ENCODE measurements at places on chromosomes 5 and 9.
A peak's percentile ranks its signal among the peaks of the same experiment; 100 is the strongest.

- DNase-seq, result peak; percentile 88
These were observed 3.9 kb downstream of the CCDC183 start for GRCh38 chr9:136799854-136800657.

GRCh38 chr5:10546186-10546585 lies 17.7 kb upstream of the ANKRD33B start:
- DNase-seq, result no peak

- DNase-seq, result no peak
These were observed 6.9 kb upstream of the TRMT10B start for GRCh38 chr9:37746448-37747270.

GRCh38 chr5:37837414-37838032 lies 2.3 kb downstream of the GDNF start:
- DNase-seq, result no peak

- no peak for DNase-seq
These were observed 20.9 kb downstream of the SLC6A18 start for GRCh38 chr5:1245905-1246576.

GRCh38 chr9:893843-894420 lies 52.4 kb downstream of the DMRT1 start:
- peak; percentile 6 for DNase-seq

DNA sequence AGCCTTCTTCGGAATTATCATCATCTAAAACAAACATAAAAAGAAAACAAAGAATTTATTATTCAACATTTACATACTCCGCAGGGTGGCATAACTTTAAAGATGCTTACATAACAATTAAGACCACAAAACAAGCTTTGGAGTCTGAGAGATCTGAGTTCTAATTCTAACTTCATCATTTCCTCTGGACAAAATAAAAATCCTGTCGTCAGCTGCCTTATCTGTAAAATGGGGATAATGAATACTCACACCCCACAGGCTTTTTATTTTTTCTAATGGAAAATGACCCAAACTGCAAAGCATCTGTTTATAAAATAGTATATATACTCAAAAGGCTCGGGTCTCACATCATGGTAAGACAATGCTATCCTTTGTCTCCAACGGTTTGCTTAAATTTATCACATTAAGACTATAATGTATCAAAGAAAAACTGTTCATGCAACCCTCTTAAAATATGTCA lies 4.3 kb downstream of the ARRDC3 start:
- no peak for DNase-seq

GRCh38 chr5:77223653-77224052 lies 13.2 kb downstream of the PDE8B start:
- DNase-seq, result no peak

GRCh38 chr5:65808251-65808741 lies 86.3 kb downstream of the NLN start:
- DNase-seq, result no peak

DNA sequence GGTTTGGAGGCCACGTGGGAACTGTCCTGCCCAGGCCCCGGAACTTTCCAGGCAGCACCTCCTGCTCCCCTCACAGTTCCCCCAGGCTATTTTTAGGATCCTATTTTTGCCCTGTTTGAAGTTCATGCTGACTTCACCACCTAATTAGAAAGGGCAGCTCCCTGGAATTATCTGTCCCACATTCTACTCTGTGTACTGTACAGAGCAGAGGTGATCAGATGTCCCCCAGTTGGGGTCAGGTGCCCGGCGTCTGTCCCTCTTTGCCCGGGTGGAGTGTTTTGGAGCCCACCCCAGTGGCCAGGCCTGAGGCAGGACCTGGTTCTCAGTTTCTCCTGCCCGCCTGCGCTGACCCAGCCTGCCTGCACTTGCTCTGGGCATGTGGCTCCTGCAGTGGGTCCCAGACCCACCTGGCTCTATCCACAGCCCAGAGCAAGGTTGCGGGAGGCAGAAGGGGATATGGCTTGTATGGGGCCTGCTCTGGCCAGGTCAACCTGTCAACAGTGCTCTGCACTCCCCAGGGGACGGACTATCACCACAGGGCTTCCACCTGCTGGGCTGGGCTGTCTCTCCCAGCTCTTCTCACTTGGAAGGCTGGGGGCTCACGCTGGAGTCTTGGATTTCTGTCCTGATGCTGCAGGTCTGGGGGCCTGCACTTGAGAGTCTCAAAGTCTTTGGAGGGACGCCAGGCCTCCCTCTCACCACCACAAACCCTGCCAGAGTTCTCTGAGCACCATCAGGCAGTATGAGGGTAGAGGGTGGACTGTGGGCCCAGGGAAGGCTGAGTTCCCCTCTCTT lies 268.3 kb downstream of the GADD45G start:
- DNase-seq, result no peak

DNA sequence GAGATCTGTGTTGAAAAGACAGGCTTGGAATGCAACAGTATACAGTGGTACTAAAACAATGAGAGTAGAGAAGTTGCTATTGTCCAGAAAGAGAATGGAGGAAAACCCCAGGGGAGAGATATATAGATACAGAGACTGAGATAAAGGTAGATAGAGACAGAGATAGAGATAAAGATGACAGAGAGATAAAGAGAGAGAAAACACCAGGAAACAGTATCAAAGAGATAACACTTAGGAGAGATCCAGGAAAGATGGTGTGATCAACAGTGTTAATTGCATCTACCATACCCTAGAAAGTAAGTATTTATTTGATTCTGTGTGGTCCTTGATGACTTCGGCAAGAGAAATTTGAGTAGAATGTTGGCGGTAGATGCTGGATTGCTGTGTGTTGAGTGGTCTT lies 461.8 kb upstream of the RIOK2 start:
- DNase-seq, result no peak

GRCh38 chr9:811106-811531 lies 30.4 kb upstream of the DMRT1 start:
- no peak for DNase-seq

DNA sequence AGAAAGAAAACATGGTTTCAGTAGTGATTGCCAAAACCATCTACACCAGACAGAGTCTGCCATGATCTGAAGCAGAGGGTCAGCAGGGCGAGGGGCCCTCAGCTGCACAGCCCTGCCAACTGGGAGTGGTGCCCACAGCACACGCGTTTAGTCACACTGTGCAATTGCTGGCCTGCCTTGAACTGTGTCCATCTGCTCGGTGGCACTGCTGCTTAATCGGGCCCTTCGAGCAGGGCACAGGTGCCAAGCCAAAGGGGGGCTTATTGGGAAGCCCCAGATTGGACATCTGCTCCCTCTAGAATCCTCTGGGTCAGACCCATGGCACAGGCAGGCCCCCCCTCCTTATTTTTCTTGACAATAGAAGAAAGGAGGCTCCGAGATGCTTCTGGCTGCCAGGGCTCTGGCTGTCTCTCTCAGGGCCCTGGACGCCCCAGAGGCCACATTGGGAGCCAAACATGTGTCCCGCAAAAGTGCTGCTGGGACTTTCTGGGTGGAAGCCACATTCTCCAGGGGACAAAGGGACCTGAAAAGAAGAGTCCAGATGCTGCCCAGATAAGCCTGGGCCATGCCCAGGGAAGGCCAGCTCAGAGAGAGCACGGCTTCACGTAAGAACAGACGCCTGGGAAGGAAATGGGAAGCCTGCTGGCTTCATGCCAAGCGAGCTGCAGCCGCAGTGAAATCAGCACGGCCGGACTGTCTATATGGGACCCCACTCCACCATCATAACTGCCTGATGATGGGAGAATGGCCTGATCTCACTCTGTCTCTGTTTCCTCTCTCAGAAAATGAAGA lies 349.2 kb downstream of the GADD45G start:
- no peak for DNase-seq

- no peak for DNase-seq
These were observed 317.1 kb upstream of the CLINT1 start for GRCh38 chr5:158175934-158176481.

GRCh38 chr5:6711409-6712141 lies 1.7 kb upstream of the TENT4A start:
- DNase-seq, result no peak

DNA sequence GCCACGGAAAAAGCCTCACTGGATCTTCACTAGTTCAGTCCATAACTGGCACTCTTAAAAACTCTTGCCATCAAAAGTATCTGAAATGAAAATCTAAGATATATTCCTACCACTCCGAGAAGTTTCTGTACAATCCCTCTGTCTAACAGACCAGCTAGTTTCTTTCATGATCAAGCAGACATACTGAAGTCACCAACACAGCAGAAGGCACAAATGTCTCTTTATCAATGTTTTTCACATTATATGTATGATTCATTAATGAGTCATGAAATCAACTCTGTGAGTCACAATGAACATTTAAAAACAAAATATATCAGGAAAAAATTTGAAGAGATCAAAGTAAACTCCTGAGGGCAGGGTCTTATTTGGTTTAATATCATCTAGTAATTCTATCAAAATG lies 50.8 kb downstream of the F2R start:
- no peak for DNase-seq

DNA sequence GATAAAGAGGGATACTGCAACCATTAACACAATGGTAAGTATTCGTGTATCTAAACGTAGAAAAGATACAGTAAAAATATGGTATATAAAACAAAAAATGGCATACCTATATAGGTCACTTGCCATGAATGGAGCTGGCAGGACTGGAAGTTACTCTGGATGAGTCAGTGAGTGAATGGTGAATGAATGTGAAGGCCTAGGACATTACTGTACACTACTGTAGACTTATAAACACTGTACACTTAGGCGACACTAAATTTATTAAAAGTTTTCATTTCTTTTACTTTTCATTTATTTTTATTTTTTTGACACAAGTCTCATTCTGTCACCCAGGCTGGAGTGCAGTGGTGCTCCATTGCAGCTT lies 14.1 kb downstream of the TDRD7 start:
- no peak for DNase-seq

GRCh38 chr5:92963800-92964199 lies 617.2 kb downstream of the NR2F1-AS1 start:
- DNase-seq, result no peak

DNA sequence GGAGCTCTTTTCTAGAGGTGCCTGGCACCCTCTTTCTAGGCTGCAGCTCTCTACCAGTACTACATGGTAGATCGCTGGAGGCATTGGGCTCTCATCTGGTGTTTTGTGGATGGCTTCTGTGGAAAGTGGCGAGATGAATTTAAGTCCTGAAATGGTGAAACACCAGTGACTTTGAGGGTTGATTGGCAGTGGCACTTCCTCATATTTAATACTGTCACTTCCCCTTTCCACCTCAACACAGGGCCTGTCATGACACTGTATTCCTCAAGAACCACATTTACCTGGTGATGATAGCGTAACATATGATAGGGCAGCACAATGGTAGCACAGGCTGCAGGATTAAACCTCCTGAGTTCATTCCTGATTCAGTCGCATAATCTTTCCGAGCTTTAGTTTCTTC lies 132.1 kb downstream of the KDM4C start:
- DNase-seq, result no peak

GRCh38 chr5:120151181-120151580 lies 312.9 kb upstream of the PRR16 start:
- no peak for DNase-seq

GRCh38 chr5:98783051-98783649 lies 9.7 kb downstream of the RGMB start:
- no peak for DNase-seq

GRCh38 chr9:96040591-96041461 lies 165.3 kb downstream of the ERCC6L2 start:
- no peak for DNase-seq

GRCh38 chr9:89743573-89744254 lies 138.9 kb downstream of the GADD45G start:
- DNase-seq, result peak; percentile 16

GRCh38 chr9:96417051-96417586 lies 1.1 kb downstream of the ZNF367 start:
- peak; percentile 88 for DNase-seq

DNA sequence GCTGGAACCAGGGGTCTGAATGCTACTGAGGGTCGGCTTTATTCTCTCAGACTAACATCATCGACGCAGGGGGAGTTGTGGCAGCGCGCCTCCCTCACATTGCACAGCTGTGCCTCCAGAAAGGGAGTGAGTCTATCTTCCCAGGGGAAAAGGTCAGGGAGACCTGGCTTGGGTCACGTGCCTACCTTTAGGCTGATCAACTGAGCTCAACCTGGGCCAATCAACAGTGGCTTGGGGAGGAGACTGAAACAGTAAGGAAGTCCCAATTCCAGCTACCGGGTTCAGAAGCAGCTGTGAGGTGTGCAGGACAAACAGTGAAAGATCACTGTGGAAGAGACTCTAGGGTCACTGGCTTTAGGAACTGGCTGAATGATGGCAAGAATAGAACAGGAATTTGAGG lies 14.3 kb downstream of the SNX30 start:
- DNase-seq, result no peak

DNA sequence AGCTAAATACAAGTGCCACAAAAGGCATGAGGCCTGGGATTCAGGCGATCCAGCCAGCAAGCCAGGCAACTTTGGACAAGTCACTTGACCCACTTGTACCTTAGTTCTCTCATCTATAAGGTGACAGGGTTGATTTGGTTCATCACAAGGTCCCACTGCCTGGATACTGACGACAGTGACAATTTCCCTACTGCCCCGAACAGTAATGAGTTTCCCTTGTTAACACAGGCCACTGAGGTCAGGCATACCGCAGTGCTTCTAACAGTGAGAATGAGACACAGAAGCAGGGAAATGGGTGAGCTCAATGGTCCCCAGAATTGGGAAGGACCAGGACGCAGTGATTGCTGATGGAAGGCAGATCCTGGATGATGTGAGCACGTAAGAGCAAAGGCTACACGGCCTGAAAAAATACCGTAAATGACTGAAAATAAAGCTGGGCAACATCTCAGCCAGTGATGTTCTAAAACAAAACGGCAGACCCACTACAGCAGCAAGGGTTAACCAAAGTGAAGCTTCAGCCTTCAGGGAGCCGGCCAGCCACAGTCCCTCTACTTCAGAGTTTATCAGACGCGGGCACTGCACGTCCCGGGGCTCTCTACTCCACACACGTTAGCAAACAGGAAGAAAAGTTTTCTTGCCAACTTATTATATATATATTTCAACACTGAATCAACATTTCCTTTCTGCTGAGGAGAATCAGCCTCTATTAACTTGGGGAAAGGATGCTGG lies 846 bp downstream of the MGAT1 start:
- no peak for DNase-seq

DNA sequence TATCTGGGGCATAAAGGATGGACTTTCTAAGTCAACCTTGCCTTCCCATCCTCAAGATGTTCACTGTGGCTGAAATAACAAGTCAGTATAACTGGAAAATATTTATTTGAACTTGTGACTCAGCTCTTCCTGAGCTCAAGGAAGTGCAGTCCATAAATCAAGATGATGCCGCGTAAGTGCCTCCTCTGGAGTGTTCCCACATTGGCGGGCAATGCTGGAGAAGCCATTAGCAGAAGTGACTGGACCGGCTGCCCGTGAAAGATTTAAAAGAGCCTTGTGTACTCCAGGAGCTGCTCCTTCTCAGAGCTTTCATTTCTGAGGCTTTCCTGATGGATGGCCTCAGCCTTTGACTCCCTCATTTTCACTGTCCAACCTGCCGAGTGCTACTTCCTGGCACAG lies 17.4 kb downstream of the TMOD1 start:
- no peak for DNase-seq

DNA sequence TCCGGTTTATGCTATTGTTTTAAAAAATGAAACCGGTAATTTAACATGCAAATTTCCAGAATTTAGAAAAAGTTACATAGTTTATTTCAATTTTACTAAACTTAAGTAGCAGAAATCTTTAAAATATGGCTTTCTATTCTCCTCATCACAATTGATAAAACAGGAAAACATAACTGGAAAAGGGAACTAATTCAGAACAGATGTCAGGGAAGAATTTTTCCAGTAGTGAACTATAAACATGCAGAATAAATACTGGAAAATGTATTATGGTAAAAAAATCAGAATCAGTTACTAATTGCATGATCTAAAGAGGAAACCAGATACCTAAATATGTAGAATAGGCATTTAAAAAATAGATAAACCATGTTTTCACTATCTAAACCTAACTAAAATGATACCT lies 7.3 kb upstream of the NR4A3 start:
- no peak for DNase-seq

Measured in CD8-positive, alpha-beta memory T cell (primary cell).